RKO (cell line): ENCODE measurements at places on chromosomes 16 and 17.

DNA sequence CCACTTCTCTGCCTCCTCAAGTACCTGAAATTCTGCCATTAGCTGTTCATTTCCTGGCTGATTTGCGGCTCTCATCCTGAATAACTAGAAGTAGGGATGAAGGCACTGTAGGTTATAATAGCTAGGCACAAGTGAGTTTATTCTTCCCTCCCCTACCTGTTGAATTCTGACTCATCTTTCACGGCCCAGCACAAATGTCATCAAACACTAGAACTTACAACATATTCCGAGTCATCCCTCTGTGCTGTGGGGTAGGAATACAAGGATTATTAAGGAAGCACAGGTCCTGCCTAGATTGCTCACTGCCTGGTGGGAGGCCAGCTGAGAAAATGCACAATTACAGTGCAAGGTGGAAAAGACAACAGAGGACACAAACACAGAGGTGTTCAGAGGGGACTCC lies 103.7 kb upstream of the ASIC2 start:
- no peak for DNase-seq

DNA sequence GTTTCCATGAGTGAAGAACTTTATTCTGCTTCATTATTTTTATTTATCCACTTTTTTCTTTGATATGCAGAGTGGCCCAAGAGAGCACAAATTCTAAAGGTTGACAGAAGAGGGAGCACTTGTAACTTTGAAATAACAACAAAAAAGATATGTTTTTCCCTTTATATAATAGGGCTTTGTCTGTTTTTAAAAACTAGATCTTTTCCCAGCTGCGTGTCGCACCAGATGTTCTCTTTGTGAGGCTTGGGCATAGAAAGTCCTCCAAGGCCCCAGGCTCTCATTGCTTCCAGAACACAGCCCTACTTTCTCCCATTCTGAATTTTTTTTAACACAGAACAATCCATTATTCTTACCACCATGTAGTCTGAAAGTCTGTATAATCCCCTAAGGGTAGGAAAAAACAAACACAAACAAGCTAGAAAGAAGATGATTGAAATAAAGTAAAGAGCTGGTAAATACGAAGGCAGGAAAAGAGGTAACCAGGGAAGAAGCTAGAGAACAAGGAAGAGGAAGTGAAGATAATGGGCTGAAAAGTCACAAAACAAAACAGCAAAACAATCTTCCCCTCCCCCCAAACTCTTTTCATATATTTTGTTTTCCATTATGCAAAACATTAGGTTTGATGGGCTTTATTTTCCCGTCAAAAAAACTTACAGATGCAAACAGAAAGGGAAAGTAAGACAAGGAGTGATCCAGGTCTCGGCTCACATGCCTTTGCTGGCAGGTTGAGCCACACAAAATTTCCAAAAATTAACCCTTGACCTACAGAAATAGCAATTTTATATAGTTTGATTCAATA lies 160.4 kb downstream of the ABCA8 start:
- no peak for DNase-seq

- no peak for DNase-seq
These were observed 126.5 kb downstream of the WWOX start for GRCh38 chr16:78225919-78226318.

GRCh38 chr17:27233776-27234175 lies 60.1 kb upstream of the WSB1 start:
- no peak for DNase-seq

DNA sequence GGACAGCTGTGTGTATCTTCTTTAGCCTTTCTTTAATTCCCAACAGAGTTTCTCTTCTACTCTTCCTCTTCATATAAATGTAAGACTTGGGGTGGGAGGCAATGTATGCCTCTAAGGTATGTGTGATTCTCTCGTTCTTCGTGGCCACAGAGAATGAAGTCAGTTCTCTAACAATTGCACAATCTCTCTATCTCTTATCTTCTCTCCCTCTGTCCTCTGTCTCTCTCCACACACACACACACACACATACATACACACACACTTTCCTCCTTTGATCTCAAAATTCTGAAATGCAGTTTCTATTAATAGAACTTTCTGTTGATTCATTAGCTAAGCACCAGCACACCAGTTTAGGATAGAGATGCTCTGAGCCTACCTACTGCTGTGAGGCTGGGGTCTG lies 615.7 kb upstream of the SALL1 start:
- no peak for DNase-seq

DNA sequence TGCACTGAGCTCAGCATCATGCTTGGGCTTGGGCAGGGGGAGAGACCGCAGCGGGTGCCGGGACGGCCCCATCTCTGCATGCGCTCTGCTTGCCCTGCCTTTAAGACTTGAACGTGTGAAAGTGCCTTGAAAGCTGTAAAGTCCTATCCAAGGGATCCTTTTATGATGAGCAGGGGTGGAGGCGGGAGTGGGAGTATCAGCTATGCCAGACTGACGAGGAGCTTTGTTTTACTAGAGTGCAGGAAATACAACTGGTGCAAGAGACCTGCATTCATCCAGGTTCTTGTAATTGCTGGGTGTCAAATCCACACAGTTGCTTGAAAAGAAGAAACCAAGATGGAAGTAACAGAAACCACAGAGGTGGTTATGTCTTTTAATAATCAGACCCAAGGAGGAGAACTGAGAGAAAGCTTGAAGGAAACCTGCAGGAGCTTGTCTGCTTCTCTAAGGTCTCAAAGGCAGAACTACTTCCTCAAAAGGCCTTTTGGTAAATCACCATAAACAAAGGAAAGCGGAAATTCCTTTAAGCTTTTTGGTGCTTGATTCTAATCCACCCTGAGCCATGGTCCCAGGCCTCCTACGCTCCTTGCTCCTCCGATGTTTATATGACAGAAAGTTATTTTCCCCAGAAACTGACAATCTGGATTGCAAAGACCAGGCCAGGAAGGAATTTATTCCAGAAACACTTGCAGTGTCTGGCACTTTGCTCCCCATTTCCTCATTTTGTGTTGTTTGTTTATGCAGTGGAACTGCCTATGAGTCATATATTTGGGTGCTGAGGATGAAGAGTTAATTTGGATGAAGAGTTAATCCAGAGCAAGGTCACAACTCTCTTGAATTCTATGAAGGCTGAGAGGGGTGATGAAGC lies 51.3 kb upstream of the FBXO47 start:
- DNase-seq: no peak

GRCh38 chr16:759110-759910 lies 1.2 kb upstream of the MSLN start:
- no peak for DNase-seq

DNA sequence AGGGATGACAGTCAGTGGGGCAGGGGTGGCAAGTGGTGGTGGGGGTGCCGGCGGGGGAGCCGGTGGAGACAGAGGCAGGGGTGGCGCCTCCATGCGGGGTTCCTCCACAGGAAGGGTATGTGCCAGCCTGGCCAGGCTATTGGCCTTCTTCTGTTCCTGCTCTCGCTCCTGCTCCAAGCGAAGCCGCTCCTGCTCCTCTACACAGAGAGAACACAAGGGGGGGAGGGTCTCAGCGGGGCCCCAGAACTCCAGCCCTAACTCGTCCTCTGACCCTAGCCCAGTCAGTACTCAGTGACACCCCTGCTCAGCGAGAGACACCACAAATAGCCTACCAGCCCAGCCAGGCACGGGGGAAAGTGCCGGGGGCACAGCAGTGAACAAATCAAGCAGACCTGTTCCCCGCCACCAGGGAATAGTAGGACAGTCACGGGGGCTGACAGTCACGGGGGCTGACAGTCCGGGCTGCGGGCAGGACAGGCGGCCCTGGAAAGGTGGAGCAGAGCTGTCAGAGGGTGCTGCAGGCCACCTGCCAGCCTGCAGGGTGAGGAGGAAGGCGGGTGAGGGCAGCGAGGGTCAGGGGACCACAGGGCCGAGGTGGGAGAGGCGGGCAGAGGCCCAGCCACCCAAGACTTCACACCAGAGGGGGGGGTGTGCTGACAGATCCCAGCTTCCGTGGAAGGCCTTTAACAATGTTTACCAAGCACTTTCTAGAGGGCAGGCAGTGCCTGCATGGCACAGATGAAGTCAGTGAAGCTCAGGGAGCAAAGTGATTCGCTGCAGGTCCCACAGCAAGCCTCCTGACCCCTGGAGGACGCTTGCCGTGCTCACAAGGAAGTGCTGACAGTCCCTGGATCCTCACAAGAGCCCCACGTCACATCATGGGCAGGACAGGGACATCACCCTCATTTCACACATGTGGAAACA lies 5.3 kb downstream of the MNT start:
- DNase-seq: peak; percentile 74
